ENCODE measurements at places on chromosomes 7 and 10.

DNA sequence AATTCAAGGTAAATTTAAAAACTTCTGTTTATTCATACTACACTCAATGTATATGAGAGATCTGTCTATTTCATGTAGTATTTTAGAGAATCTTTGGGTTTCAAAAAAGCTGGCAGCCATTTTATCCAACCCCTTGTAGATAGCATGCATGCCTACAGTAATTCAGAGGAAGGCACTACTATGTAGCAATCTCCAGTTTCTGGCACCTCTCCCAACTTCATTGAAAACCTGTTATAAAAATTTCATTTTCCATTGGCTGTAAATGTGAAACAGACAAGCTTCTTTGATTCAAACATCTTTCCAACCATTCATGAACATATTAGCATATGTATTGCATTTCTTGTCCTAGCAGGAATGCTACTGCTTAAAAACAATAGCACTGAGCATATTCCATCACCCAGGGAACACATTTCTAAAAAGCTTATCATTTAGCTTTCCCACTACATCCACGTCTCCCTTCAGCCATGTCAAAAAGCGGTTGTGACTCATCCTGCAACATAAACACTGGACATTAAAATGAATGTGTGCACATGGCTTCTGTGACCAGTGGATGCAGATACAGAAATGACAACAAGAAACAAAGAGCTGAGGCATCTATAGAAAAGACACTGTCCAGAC is 330.4 kb upstream of the AOAH start:
- no peak for DNase-seq

- DNase-seq, result no peak
These were observed 35.2 kb downstream of the ATOH7 start for GRCh38 chr10:68196701-68197100.

- no peak for DNase-seq
These were observed 72.3 kb downstream of the NRBF2 start for GRCh38 chr10:63205421-63205820.

GRCh38 chr7:132596588-132596987 is 20.3 kb upstream of the PLXNA4 start:
- DNase-seq, result no peak

DNA sequence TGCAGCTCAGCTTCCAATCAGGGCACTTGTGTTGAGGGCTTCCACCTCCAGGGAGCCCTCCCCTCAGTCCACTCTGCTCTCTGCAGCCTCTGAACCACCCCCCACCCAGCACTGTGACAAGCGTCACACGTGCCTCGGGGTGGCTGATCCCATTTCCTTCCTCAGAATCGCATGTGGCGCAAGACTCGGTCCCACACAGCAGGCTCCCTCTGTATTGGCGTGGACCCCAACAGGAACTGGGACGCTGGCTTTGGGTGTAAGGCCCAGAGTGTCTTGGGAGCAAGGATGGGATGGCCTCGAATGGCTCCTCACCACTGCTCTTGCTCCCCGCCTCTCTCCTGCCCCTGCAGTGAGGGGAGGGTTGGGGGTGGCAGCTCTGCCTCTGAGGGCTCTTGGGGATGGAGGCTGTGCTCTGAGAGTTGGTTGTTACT is 4.1 kb downstream of the CPA1 start:
- DNase-seq, result no peak

DNA sequence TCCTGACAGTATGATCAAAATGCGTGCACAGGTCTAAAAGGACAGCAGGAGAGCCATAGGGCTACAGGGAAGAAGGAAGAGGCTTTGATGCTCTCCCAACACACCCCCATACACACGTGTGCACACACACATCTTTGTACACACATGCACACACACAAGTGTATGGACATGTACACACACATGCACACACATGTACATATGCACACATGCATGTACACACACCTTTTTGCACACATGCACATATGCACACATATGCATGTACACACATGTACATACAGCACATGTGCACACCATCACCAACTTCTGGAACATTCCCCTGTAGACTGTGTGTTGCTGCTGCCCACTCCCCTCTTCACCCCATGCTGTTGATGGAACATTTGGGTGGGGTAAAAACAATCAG is 255.6 kb upstream of the CTBP2 start:
- DNase-seq, result no peak

DNA sequence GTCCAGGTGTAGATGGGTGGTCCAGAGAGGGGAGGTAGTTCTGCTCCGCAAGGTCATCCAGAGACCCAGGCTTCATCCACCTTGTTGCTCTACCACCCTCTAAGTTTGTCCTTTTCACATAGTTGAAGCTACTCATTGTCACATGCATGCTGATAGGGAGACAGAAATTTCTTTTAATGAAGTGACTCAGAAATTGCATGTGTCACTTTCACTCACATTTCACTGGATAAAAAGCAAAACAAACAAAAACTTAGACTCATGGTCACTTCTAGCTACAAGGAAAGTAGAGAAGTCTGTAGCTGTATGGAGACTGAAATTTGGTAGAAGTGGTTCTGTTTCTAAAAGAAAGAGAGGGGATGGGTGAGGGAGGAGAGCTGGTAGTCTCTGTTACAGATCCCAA is 161.9 kb downstream of the SORCS3 start:
- no peak for DNase-seq

GRCh38 chr10:58206251-58206650 is 61.4 kb downstream of the IPMK start:
- no peak for DNase-seq

DNA sequence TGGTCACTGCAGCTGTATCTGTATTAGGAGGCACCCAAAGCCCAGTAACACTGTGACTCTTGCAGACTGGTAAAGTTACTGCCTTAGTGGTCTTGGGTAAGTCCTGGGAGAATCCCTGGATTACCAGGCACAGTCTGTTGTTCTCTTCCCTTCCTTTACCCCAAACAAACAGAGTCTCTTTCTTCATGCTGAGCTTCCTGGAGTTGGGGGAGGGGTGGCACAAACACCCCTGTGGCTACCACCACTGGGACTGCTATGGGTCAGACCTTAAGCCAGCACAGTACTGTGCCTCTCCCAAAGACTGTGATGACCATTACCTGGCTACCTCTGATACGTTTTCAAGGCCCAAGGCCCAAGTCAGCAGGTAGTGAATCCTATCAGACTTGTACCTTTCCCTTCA is 59.9 kb upstream of the FAM3C start:
- no peak for DNase-seq

- DNase-seq, result no peak
These were observed 42.5 kb downstream of the NUP205 start for GRCh38 chr7:135600226-135600625.

DNA sequence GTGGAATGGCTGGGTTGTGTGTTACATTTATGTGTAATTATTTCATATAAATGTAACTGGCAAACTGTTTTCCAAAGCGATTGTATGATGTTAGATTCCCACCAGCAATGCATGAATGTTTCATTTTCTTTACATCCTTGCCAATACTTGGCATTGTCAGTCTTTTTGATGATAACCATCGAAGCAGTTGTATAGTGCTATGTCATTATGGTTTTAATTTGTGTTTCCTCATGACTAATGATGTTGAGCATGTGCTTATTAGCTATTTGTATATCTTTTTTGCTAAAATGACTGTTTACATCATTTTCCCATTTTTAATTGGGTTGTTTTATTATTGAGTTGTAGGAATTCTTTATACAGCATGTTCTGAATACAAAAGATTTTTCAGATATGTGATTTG is 22.3 kb downstream of the AHCYL2 start:
- DNase-seq, result no peak

GRCh38 chr10:29379208-29379607 is 90.3 kb downstream of the LYZL1 start:
- no peak for DNase-seq

DNA sequence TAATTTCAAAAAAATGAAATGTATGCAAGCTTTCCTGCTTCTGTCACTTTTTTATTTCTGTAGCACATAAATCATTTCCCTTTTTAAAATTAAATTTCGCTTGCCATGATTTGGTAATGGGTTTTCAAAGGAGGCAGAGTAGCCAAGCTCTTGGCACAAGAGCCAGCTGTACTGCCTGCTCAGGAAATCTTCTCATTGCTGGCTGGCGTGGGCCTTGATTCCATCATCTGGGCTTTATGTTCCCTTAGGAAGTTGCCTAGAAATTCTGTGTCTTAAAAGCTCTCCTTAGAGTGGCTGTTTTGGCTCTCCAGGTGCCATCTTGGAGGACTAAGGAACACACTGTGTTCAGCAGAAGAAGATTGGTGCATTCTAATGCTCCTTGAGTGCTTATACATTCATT is 107.4 kb downstream of the ARID5B start:
- no peak for DNase-seq

All from NCI-H2029 treated with DMSO at 0.1 percent for 48 hours (cell line).